ENCODE measurements at places on chromosomes 1 and 21.
A peak's percentile ranks its signal among the peaks of the same experiment; 100 is the strongest.

DNA sequence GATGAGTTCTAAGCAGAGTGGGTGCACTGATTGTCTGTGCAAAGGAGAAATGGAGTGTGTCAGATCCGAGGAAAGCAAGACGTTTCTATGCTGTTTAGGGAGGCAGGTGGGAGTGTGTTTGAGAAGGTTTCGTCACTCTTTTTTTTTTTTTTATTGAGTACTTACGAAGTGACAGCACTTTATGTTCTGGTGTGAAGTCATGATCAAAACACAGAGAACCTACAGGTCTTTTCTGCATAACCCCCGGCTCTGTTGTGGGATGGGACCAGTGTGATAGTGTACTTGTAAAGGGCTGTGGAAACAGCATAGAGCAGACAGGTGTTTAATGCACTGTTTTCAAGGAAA is 26.7 kb downstream of the MIA3 start:
- DNase-seq, result no peak

- DNase-seq, result no peak
These were observed 44.6 kb downstream of the ZFYVE9 start for GRCh38 chr1:52186449-52186848.

- no peak for DNase-seq
These were observed 203.3 kb upstream of the JUN start for GRCh38 chr1:58986996-58987767.

- DNase-seq, result peak; percentile 96
These were observed at the start of gene IFI6 for GRCh38 chr1:27671964-27672749. Gene IFI6, minus strand, starts transcription at chr1:27672192. Its CDS starts 2,878 bp downstream, at chr1:27669314.

DNA sequence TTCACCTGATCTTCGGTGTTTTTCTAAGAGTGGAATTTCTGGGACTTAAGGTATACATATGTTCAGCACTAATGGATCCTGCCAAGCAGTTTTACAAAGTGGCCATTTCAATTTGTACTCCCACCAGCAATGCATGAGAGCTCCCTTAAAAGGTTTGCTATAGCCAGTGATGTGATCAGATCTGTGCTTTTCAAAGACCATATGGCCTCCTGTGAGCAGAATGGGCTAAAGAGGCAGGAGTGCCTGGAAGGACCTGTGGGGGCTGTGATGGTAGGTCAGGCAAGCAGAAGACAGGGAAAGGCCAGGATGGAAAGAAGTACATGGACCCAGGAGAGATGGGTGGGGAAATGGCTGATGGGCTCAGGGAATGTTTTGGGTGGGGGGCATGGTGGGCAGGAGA is 252.7 kb downstream of the DISC1 start:
- no peak for DNase-seq

GRCh38 chr1:93844262-93845045 is 34.6 kb downstream of the DNTTIP2 start:
- peak; percentile 88 for DNase-seq

- DNase-seq, result no peak
These were observed 709 bp downstream of the GART start for GRCh38 chr21:33541105-33541711.

DNA sequence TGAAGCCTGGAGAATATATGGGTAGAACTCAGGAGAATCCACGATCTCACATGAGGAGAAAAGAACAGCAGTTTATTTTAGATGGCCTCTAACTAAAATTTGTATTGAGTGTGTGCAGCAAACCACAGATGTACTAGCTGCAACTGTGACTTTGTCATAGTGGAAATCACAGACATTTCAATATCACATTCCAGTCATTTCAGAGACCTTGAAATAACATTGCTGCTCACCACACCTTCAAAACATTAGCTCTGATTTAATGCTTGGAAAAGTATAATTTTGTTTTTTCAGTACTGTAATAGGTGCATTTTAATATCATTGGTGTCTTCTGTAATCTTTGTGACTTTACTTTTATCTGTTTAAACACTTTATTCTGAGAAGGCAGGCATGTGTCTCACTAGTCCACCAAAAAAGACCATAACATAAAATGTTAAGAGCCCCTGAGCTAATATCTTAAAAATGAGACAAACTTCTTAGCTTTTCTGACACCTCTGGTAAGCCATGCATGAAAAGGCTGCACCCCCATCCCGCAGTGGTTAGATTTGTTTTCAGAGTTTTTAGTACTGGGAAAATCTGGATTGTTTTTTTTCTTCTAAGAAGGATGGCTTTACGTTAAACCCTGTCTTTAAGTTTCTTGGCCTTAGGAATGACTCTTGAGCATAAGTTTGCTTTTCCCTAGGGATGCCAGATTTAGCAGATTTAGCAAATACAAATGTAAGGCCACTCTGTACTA is 30.1 kb downstream of the KCNJ15 start:
- no peak for DNase-seq

DNA sequence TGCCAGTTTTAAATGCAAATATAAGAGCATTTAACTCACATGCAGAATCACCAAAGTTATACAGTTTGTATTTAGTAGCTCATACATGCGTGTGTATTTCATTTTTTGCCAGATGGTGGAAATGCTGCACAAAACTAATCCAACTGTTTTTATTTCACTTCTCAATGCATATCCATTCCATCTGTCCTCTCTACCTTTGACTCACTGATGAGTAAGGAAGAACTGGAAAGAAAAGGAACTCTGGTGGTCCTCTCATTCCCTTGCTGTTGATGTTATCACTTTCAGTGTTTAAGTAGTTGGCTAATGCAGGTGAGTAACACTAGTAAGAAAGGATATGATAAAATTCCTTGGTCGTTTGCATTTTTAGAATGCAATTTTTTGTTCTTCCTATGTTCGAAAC is 5.7 kb upstream of the SLC1A7 start:
- DNase-seq, result no peak

GRCh38 chr1:24596401-24596880 is 40.6 kb downstream of the NCMAP start:
- no peak for DNase-seq

GRCh38 chr1:227315629-227316346 is 2.5 kb downstream of the CDC42BPA start:
- peak; percentile 35 for DNase-seq

DNA sequence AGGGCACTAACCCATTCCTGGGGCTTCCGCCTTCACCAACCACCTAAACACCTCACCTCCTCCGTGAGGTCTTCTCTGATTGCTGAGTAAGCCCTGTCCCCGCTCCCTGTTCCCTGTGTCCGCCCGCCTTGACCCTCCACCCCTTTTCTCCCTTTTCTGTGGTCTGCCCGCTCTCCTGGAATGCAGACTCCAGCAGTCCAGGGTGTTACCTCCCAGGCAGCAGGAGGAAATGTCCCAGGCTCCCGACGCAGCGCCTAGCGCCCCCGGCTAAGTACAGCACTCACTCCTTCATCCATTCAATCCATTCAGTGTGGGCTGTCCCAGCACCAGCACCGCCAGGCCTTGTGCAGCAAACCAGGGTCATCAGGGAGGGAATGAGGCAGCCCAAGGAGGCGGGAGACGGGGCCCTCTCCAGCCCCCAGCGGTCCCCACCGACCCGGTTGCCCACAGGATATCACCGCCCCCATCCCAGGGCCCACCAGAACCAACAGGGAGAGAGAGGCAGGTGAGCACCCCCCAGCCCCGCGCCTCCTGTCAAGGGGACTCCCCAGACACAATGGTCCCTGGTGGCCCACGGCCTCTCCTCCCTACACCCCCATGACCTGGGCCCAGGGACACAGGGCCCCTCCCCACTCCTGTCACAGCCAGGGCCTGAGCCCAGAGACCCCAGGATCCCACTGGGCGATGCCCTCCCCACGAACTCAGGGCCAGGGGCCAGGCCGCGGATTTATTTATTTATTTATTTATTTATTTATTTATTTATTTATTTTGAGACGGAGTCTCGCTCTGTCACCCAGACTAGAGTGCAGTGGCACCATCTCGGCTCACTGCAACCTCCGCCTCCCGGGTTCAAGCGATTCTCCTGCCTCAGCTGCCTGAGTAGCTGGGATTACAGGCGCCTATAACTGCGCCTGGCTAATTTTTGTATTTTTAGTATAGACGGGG is 10.2 kb downstream of the TNFRSF14 start:
- DNase-seq, result no peak

- no peak for DNase-seq
These were observed 915.6 kb upstream of the NEGR1 start for GRCh38 chr1:73197972-73198371.

DNA sequence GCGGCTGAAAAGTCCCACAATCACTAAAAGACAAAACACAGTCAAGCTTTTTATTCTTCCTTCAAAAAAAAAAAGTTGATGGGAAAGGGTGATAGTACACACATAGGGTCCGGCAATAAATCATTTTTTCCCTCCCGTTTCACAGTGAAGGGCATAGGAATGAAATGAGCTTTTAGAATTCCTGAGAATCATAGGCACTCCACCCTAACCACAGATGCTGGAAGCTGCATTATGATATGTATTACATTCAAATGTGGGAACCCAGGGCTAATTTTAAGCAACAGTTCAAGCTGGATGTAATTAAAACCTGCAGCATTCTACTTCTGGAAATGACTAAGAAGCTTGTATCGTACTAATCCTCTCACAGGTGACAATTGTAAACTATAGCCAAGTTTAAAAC is 75.7 kb upstream of the KCNJ15 start:
- no peak for DNase-seq
